ENCODE measurements at places on chromosomes 4 and X.

- DNase-seq = no peak
Observed at GRCh38 chr4:113644398-113644797, 117.1 kb downstream of the CAMK2D start.

GRCh38 chr4:112287258-112287989 lies 1.7 kb upstream of the TIFA start:
- DNase-seq = no peak

DNA sequence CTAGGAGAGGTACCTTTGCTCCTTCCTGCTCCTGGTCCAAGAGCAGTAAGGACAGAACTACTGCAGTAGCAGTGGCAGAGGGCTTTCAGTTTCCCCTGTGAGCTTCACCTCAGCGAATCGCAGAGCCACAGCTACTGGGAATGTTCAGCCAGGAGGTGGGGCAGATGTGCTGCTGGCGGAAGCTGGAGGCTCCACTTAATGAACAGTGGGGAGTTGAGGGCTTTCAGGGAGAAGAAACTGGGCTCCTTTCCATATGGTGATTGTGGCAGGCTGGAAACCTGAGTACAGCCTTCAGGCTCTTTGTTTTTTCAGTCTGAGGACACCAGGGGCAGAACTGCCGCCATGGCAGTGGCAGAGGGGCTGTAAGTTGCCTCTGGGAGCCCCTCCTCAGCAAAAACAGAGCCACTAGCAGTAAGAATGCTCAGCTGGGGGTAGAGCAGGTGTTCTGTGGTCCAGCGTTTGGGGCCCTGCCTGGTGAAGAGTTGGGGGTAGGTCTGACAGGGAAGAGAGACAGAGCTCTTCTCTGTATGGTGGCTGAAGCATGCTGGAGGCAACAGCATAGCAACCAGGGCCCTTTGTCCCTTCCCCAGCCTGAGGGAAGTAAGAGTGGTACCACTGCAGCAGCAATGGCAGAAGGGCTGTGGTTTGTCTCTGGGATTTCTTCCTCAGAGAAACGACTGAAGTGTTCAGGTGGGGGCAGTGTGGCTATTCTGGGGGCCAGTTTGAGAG lies 106.0 kb upstream of the GRXCR1 start:
- DNase-seq = no peak

DNA sequence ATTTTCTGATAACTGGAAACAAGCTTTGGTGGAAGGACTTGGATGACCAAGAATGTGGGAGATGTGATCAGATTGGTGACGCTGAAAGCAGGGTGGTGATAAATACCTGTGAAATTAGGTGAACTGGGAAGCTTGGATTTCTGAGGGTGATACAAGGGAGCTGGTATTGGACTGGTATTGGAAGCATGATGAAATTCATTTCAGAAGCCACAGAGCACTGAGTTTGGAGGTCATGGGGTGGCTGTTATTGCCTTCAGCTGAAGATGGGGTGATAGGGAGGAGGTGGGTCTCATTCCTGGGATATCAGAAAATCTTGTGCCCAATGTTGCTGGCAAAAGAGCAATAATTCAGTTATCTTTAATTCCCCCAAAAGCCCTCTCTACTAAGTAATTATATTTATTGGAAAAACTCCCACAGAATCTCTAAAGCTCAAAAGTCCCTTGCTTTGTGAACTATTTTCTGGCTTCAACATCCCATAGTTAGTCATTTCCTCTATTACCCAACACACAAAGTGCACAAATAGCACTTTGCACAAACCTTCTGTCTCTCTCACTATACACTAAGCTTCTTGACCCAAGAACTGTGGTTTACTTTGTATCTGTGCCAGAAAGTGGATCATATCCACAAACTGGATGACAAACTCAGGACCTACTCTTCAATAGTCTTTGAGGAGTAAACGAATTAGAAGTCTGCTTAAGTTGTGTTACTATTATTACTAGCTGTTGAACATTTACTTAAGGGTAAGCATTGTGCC lies 23.1 kb upstream of the CAMK2D start:
- no peak for DNase-seq

DNA sequence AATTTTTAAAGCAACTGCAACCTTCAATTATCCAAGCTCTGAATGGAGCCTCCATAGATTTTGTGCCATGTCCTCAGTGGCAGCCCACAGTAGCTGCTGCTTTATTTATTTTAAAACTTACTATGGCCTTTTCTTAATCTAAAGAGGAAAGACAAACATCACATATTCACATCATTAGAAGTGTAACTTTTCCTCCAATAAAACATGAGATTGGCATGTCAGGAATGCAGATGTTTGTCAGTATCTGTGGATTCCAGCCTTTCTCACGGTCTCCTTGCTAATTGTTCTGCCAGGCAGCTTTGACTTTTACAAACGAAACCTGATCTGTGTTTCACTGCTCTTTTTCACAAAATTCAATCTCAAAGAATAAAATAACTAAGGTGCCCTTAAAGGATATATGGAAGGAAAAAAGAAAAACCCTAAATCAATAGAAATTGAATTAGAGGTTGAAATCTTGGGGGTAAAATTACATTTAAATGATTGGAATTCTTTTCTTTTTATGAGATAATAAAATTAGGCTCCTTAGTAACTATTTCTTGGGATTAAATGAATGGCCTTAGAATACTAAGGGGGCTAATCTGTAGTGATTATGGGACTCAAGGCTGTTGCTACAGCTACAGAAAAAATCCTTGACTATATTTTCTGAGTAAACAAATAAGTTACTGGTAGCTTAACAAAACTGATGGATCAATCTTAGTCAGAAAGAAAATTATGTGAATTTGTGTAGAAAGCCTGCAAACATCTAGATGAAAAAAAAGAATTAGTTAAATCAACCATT lies 151.3 kb downstream of the RTL9 start:
- DNase-seq = no peak

Data from neural crest cell (in vitro differentiated cells).